Daoy (cell line): ENCODE measurements at places on chromosomes 4 and X.

DNA sequence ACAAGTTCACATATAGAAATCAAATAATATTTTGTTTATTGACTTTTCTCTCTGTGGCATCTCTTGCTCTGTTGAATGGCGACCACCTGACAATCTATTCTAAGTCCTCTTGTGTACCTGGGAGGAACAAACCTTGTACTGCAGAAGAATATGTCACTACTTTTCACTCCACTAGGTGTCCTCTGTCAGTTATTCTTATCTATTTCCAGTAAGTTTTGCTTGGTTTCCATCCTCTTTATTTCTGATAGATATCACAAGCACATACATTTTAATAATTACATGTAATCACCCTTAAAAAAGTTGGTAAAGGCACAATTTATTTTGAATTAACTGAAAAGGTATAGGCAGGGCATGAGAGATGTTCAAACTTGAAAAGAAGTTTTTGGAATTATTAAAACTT lies 238.4 kb downstream of the SNCA start:
- no peak for DNase-seq

- no peak for DNase-seq
These were observed 90.0 kb downstream of the GATB start for GRCh38 chr4:151670843-151671242.

DNA sequence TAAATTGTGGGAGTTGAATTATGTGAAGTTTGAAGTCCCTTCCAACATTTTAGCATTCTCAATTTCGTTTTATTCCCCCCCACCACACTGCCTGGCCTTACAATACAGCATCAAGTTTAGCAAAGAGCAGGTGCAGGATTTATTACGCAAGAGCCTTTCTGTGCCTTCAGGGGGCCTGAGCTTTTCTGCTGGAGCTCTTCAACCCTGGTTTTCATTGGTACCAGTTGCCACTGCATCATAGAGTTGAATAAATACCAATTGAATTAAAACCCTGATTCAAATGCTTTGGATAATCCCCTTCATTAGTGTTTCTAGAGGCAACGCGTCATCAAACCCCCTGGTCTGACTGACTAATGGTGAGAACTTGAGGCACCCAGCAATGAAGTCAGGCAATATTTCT lies 43.6 kb upstream of the KIT start:
- no peak for DNase-seq

DNA sequence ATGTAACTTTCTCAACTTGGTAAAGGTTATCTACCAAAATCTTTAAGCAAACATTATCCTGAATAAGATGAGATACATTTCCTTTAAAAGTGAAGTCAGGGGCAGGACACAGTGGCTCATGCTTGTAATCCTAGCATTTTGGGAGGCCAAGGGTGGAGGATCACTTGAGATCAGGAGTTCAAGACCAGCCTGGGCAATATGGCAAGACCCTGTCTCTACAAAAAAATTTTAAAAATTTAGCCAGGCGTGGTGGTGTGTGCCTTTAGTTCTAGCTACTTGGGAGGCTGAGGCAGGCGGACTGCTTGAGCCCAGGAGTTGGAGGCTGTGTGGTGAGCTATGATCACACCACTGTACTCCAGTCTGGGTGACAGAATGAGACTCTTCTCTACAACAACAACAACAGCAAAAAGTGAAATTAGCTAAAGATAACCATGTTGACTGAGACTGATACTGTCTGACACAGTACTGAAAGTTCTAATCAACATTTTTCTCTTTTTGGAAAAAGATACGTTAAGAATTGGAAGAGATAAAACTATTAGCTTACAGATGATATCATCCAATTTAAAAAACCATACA lies 4.9 kb downstream of the DCAF16 start:
- DNase-seq, result no peak

- no peak for DNase-seq
These were observed 8.3 kb downstream of the SLC10A6 start for GRCh38 chr4:86840858-86841257.
